Kidney capillary endothelial cell (primary cell): ENCODE measurements at places on chromosomes 2 and 18.

DNA sequence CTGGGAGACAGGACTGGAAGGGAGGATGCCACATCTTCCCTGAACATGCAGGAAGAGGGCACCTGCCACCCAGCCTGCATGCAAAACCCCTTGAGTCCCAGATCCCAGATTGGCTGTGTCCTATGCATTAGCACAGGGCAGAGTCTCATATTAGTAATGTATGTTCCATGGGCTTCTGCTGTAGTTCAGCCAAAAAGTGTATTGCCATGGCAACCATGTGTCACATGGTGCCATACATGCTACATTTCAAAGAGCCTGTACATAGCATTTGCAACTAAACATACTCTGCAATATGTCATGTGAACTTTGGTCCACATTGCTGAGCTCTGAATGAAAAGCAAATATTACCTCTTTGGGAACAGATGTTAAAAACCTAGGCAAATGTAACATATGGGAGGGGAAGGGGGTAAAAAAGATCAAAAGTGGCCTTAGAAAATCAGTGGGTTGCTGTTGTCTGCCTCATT lies 78.4 kb downstream of the DPP4 start:
- DNase-seq, result no peak

GRCh38 chr2:48059975-48060374 lies 153.7 kb upstream of the FBXO11 start:
- no peak for DNase-seq

GRCh38 chr2:4219571-4219970 lies 516.2 kb downstream of the DCDC2C start:
- no peak for DNase-seq

DNA sequence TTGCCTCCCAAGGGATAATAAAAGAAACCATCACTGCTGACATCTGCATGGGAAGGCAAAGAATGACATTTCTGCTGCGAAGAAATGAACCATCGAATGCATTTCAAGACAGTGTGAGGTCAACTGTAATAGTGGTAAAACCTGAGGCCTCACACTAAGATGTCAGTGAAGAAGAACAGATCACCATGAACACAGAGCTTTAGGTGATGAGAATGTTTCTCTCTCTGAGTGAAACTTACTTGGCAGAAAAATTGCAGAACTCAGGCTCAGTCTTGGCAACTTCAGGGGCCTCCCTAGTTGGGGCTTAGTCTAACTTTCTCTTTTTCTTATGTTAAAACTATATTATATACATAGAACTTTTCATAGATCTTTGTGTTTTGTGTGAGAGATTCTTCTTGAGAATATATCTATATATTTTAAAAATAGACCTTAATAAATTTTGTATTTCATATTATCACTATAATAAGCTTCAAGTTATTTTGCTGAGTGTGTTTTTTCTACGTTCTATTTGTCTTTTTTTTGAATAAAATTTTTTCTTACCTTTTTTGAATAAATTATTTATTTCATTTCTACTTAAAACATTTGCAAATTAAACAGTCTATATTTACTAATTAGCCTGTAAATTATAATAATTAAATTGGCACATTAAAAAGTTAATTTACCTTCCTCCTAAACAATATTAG lies 427.5 kb upstream of the TRIB2 start:
- no peak for DNase-seq

- DNase-seq, result no peak
These were observed 41.4 kb downstream of the PDIA6 start for GRCh38 chr2:10770956-10771750.

DNA sequence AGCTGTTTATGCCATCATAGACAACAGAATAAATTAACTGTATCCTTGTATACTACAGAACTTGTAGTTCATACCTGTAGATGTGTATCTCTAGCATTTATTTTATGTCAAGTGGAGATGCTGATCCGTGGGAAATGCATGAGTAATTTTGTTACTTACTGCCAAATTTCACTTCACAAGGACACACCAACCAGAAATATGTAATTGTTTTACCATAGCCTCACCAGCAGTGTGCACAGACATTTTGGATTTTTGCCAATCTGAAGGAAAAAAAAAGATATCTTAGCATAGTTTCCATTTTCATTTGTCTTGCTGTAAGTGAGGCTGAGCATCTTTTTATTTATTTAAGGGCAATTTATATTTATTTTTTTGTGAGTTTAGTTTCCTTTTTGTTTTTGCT lies 265.1 kb upstream of the OSR1 start:
- peak; percentile 17 for DNase-seq

DNA sequence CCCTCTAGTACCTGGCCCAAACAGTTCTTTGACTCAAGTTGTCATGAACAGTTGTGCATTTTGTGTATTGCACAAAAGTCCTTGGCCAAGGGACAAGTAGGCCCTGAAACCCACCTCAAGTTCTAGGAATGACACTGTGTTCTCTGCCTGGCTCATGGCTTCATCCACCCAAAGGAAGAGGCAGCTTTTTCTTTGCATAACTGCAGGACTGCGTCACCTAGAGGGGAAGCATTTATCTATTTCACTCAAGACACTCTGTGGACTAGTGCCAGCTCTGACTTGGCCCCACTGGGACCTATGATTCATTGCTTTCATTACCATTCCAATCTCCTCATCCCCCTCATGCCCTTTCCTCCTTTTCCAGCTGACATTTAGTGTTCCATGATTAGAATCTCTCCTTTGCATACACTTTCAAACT lies 119.3 kb upstream of the SIX2 start:
- DNase-seq, result peak; percentile 70

- no peak for DNase-seq
These were observed 317.6 kb downstream of the AFF3 start for GRCh38 chr2:99824758-99825157.

DNA sequence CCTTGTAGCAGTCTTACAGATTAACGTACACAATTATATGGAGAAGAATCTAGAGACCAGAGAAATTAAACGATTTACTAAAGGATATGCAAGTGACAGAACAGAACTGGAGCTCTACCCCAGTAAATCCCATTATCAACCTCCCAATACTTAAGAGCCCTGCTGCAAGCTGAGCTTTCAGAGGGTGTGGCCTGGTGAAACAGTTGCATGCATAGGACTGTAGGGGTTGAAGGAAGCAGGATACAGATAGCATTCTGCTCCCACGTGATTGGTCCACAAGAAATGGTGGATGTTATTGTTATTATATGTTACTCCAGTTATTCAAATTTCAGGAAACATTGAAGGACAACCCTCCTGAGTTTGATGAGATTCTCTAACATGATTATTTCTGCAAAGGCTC lies 210.8 kb upstream of the THUMPD2 start:
- DNase-seq, result no peak

DNA sequence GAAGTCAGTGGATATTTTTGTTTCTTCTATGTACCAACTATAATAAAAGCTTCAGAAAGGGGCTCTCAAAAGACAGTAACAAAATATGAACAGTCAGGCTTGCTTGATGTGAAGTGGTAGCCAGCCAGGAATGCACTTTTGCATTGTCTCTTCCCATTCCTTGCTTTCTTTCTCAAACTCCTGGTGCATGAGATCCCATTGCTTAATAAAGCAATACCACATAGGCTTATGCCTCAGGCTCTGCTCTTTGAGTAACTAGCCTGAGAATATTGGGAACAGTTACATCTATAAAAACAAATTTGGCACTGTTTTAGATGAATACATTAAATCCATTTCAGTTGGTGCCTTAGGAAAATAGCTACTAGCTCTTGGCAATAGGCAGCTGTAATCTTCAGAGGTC lies 62.6 kb upstream of the ST6GAL2 start:
- DNase-seq, result no peak

DNA sequence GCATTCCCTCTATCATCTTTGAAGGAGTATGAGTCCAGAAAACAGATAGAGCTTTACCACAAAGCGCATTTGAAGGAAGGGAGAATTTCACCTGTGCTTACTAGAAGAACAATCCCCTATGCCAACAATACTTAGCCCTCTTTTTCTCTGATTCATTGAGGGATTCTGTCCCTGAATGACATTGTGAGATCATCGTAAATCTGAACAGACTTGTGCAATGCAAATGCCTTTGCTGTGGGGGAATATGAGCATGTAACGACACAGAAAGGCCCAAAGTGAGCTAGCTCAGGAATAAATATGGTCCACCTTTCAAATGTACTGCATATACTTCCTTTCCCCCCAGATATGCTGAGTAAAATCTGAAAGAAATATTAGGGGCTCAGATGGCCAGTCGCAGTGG lies 67.6 kb downstream of the SCN1A start:
- DNase-seq, result no peak

DNA sequence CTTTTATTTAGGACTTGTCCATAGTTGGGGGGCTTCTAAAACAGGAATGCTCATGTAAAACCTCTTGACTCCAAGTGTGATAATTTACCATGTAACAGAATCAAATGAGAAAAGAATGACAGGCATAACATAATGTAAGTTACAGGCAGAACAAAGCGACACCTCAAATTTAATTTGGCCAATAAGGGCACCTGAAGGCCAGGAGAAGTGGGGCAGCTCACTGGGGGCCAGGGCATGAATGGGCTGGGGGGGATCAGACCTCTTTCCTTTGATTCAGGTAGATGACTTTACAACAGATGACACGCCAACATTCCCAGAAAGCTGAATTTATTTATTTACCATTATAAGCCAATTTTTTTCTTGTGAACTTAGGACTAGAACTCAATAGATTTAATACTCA lies 14.5 kb downstream of the MOCOS start:
- no peak for DNase-seq

DNA sequence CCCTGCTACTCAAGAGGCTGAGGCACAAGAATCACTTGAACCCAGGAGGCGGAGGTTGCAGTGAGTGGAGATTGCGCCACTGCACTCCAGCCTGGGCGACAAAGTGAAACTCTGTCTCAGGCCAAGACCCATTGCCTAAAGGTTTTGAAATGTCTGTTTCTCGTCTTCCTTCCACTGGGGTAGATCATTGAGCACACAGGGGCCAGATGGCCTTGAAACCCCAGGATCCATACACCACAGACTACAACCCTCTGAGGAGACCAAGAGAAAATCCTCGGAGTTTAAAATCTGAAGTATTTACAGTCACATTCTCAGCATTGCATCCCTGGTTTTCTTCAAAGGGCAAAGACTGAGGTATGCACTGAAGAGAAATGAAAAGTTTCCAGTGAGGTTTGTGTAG lies 7.1 kb upstream of the EPAS1 start:
- no peak for DNase-seq
